ENCODE measurements at places on chromosomes 6 and 20.

GRCh38 chr6:130362128-130362527 is 3.7 kb upstream of the TMEM200A start:
- DNase-seq, result peak; percentile 44

GRCh38 chr20:6698056-6698455 is 69.4 kb upstream of the BMP2 start:
- peak; percentile 57 for DNase-seq

- DNase-seq, result no peak
Measured at GRCh38 chr6:79821859-79822258, 125.5 kb downstream of the ELOVL4 start.

GRCh38 chr20:53101992-53102760 is 130.0 kb downstream of the TSHZ2 start:
- DNase-seq, result no peak

All from SJCRH30 (cell line).